ENCODE measurements at places on chromosomes 16 and 17. TPM values are rescaled to one million over a fixed set of nuclear protein-coding genes. Genes with fewer than 3 reads are reported as not detected.

MYH13 gene
- 0.47 TPM for total RNA-seq

RAB34 gene
- total RNA-seq: 30.4 TPM

GRCh38 chr17:28901866-28902818 lies 737 bp downstream of the DHRS13 start:
- H3K27me3 ChIP-seq: no peaks in the 10 kb centered on the region
- H3K4me3 ChIP-seq: peak overlapping the region; percentile 64
- no peaks in the 10 kb centered on the region for H3K36me3 ChIP-seq

CCT6B gene
- total RNA-seq: 46.8 TPM

KRTAP4-1 gene
- not detected for total RNA-seq

IKZF3 gene
- 1.9 TPM for total RNA-seq

DNA sequence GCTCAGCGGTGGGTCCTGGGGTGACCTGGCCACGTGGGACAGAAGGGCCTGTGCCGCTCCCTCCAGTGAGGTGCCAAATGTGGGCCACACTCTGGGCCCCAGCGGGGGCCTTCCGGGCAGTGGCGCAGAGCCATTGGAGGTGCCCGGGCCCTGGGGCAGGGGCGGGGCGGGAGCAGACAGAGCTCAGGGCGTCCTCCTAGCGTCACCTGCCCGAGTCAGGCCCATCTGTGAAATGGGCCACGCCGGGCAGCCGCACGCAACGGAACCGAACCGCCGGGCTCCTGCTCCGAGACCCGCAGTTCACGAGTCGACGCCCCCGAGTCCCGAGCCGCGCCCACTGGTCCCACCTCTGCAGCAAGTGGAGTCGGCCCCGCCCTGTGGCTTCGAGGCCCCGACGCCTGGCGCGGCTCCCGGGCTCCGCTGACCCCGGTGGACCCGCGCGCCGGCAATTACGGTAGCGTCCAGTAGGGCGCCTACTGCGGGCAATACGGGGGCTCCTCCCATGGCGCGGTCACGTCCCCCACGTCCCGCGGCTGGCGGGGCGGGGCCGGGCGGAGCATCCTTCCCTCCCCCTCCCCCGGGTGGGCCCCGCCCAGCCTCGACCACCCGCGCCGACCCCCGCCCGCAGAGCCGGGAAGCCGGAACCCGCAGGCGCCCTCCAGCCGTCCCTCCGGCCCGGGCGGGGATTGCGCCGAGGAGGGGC lies 1.9 kb downstream of the SLC16A3 start:
- H3K36me3 ChIP-seq: no peaks in the 10 kb centered on the region
- H3K4me1 ChIP-seq: peaks cover 57% of the 10 kb centered on the region
- H3K4me3 ChIP-seq: peak overlapping the region; percentile 53
- DNase-seq: peak; percentile 92
- peak overlapping the region; percentile 90 for H3K27ac ChIP-seq

GRCh38 chr17:65027305-65027704 lies 29.2 kb downstream of the GNA13 start:
- no peak overlapping the region for H3K4me3 ChIP-seq
- H3K4me1 ChIP-seq: peaks cover 8% of the 10 kb centered on the region
- DNase-seq: no peak
- H3K27me3 ChIP-seq: no peaks in the 10 kb centered on the region
